ENCODE measurements at places on chromosomes 3 and 15.

DNA sequence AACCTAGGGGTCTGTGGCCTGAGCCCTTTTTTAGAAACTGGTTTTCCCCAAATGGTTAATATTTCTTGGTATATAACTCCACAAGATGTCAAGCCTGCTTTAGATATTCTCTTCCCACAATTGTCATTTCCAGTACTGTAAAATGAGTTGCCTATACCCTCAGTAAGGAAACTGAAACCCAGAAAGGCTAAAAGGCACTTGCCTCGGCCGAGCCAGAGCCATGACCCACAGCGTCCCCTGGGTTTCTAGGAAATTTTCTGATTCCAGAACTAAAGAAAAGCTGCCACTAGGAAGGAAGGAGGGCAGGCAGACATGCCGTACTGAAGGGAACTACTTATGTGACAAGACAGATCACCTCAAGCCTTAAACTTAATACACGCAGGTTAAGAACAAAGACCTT is 59.1 kb downstream of the ATP8B4 start:
- DNase-seq = no peak

DNA sequence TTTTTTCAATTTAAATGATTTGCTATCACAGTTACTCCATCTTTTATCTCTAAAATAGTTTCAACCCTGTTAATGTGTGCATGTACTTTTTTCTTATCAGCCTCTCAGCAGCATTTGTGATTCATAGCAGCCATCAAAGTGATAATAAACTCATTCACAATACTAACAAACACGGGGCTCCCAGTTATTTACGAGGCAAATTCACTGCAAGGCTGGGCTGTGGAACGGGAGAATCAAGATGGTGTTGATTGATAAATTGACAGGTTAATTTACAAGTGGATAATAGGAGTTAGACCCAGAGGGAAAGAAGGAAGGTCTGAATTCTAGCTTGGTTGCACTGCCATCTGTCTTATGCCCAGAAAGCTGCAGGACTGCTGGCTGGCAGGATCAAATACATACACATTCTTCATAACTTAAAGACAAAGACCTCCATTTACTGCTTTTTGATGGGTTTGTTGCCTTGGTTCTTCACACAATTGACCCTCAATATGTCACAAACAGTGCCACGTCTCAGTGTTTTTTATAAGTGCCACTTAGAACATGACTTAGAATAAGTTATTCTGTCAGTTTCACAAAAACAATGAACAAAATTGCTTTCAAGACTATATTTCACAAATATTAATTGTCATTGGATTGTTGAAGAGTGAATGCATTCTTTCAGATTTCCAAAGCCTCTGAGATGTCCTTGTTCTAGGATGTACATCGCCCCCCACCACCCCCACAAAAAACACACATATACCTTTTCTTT is 562.8 kb downstream of the NR2F2 start:
- DNase-seq = no peak

DNA sequence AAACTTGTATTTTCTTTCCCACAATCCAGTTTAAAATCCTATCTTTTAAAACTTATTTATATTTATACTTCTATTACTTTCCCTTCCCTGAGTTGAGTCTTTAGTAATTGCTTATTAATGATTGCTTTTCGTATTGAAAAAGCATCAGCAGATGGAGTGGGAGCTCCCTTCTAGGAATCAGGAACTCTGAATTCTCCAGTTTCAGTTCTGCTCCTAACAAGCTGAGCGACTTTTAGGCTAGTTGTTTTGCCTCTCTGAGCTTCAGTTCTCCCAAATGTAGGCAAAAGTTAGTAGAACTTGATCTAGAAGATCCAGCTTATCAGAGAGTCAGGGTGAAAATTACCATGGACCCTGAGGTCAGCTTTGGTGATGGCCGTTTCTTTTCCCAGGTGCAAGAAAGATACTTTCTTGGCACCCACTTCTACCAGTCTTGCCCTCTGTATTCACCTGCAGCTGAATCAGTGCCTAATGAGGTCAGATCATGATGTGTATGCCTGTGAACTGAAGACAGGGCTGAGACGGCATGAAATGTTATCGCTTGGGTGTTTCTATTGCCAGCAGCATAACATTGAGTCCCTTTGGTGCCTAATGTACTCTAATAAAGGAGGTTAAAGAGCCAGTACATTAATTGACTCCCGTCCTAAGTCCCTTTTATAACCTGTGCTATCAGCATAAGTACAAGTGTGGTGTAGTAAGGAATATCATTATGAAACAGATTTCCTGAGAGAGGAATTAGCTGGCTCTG is 194.5 kb upstream of the TBC1D5 start:
- no peak for DNase-seq

GRCh38 chr3:13575459-13576061 is 26.6 kb downstream of the FBLN2 start:
- DNase-seq = no peak

DNA sequence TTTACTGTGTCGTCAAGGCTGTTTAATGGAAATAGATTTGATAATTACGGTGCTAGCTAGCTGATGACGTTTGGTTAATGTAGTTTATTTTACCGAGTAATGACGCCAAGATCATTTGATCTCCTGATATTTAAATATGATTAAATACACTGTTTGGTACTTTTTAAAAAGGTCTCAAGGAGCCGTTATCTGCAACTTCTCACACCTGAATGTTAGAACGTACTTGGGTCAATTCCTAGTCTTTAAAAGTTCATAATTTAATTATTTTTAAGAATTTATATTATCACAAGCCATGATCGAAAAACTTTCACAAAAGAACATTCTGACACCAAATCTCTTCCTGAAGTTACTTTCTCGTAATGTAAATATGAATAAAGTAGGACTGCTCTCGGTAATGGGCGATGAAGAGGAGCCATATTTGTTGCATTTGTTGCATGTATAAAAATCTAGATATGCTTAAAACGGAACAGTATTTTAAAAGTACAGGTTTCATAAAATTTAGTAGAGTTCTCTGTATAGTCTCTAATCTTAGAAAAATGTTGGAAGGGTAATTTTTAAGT is 16.2 kb upstream of the CHD2 start:
- DNase-seq = no peak

Measured in naive B cell (primary cell).